Sigmoid colon (tissue), 7 donors: ENCODE measurements at places on chromosomes 3 and 15. TPM values are rescaled to one million over a fixed set of nuclear protein-coding genes. Genes with fewer than 3 reads are reported as not detected.

DNA sequence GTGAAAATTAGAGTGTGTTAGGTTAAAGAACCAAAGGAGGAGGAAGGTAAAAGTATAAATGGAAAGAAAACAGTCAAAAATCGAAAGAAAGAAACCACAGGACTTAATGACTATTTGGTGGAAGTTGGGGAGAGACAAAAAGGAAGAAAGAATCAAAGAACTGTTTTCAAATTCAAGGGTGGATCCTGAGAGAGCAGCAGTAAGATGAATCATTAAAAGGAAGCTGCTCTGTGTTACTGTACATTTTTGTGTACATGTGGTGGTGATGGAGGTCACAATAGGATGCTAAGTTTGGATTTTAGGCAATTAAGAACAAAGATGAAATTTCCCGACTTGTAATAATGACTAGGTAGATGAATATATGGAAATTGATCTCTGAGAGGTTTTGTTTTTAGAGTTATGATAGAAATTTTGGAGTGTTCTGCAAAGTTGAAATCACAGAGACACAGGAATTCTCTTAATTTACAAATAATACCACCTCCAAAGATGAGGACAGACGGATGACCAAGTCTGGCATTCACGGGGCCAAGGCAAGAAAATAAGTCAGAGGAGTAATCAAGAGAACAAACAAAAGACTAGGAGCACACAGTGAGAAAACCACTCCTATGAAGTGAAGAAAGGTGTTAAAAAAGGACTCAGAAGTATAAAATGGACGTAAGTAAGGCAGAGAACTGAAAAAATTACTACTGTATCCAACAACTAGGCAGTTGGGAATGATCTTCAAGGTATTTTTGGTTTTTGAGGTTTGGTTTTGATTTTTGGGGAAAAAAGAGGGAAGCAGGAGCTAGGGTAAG is 7.1 kb downstream of the DHX36 start:
- peaks cover 10% of the 10 kb centered on the region for H3K36me3 ChIP-seq
- H3K27me3 ChIP-seq = no peaks in the 10 kb centered on the region
- H3K27ac ChIP-seq = no peak overlapping the region
- H3K4me3 ChIP-seq = no peak overlapping the region

DNA sequence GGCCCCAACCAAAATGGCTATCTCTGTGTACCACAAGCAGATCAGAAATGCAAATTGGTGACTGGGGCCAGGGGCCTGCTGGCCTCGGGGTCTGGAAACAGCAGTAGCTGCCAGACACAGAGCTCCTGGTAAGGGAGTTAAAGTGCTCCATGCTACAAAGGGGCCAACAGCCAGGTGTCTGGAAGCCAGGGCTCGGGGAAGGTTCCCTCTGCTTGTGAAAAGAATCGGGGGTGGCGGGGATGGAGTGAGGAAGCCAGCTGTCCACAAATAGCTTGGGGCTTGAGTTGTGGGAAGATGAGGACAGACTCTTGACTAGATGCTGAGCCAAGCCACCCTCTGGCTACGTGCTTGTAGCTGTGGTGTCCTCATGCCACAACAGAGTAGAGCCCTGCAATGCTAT is 39.3 kb downstream of the CHRD start:
- no peaks in the 10 kb centered on the region for H3K36me3 ChIP-seq
- DNase-seq = no peak
- no peaks in the 10 kb centered on the region for H3K4me1 ChIP-seq
- no peak overlapping the region for H3K27ac ChIP-seq

DNA sequence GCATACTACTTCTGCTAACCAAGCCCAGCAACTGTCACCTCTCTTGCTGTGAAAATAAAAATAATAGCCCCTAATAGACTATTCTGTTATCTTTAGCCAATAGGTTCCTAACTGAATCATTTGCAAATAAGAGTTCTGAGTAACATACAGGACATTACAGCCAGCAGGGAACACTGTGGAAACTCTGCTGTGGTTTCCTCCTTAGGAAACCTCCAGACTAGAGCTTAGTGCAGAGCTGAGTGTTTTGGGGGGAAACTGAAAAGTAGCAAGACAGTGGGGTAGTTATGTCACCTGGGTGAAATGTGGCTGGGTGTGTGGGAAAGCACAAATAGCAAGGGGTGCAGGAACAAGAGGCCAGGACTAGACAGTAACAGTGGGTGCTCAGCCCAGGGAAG is 32.4 kb downstream of the DZIP1L start:
- H3K27ac ChIP-seq = peak overlapping the region; percentile 52
- no peak for DNase-seq
- H3K4me1 ChIP-seq = peaks cover 13% of the 10 kb centered on the region
- H3K36me3 ChIP-seq = peaks cover 56% of the 10 kb centered on the region
- H3K27me3 ChIP-seq = no peaks in the 10 kb centered on the region

GRCh38 chr3:137264071-137264820 is 306.5 kb downstream of the IL20RB start:
- no peaks in the 10 kb centered on the region for H3K36me3 ChIP-seq
- no peak overlapping the region for H3K27ac ChIP-seq
- H3K4me3 ChIP-seq = no peak overlapping the region
- H3K4me1 ChIP-seq = no peaks in the 10 kb centered on the region
- DNase-seq = no peak
- no peaks in the 10 kb centered on the region for H3K27me3 ChIP-seq

GRCh38 chr3:178826435-178827123 is 245.0 kb downstream of the ZMAT3 start:
- H3K27me3 ChIP-seq = no peaks in the 10 kb centered on the region
- H3K4me3 ChIP-seq = no peak overlapping the region
- H3K36me3 ChIP-seq = no peaks in the 10 kb centered on the region
- H3K4me1 ChIP-seq = no peaks in the 10 kb centered on the region
- DNase-seq = no peak
- no peak overlapping the region for H3K27ac ChIP-seq

DNA sequence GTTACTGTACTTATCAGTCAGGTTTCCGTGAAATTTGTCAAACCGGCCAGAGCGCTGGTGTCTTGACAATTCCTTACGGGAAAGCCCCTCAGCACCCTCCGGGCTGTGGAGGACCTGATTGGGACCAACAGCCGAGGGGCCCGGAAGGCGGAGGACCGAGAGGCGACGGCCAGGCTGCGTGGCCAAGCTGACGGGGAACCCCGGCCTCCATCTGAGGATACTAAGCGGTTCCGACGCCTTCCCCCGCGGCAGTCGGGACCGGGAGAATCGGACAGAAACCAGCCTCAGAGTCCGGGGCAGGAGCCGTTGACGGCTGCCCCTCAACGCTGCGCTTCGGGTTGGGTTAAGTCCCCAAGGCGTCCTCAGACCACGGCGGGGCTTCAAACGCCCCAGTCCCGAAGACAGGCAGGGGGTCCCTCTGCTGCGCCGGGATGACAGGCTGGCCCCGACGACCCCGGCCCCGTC is 499 bp downstream of the ALDH1A2 start:
- no peaks in the 10 kb centered on the region for H3K36me3 ChIP-seq
- H3K27me3 ChIP-seq = peaks cover 65% of the 10 kb centered on the region
- peak overlapping the region; percentile 51 for H3K4me3 ChIP-seq
- H3K4me1 ChIP-seq = no peaks in the 10 kb centered on the region
- DNase-seq = peak; percentile 60
- H3K27ac ChIP-seq = no peak overlapping the region

GRCh38 chr3:128452120-128452519 is 14.6 kb downstream of the DNAJB8 start:
- H3K4me3 ChIP-seq = no peak overlapping the region
- H3K27ac ChIP-seq = no peak overlapping the region

DNA sequence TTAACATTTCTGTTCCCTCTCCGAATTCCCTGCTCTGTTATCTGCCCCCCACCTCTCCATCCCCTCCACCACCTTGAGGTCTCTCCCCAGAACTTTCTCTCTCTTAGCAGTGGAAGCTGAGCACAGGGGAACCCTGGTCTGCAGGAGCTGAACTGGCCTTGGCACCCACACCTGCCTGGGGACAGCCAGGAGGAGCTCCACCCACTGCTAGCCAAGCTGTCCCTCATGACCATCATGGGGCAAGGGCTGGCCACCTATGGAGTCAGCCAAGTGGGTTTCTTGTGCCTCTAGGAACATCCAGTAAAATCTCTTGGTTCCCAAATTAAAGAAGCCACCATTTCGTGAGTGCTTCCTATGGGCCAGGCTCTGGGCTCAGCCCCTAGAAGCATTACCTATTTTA is 276.4 kb upstream of the TLE3 start:
- no peak for DNase-seq
- no peaks in the 10 kb centered on the region for H3K36me3 ChIP-seq
- H3K27ac ChIP-seq = no peak overlapping the region
- peaks cover 37% of the 10 kb centered on the region for H3K4me1 ChIP-seq
- no peaks in the 10 kb centered on the region for H3K27me3 ChIP-seq

DNA sequence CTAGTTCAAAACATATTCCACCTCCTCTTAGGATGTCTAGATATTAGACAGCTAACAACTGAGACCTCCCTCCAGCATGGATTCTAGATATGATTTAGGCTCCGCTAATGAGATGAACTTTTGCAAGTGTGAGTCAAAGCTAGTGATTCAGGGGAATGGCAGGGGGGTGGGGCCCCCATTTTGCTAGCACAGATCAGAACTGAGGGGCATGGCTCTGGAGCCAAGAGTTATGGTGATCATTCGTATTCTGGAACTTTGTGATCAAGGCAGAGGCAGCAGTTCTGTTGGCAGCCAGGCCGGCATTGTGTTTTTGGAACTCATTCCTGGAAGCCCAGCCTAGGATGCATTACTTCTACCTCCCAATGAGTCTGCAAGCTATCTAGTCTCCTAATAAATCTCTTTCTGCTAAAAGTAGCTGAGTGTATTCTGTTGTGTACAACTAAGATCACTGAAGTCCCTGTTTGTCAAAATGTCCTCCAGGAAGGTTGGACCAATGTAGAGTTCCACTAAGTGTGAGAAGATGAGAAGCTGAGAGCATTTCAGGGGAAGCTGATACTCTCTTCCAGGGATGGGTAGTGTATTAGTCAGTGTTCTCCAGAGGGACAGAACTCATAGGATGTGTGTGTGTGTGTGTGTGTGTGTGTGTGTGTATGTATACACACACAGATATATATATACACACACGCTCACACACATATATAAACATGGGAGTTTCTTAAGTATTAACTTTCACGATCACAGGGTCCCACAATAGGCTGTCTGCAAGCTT is 312.7 kb downstream of the TLE3 start:
- H3K4me1 ChIP-seq = no peaks in the 10 kb centered on the region
- no peak overlapping the region for H3K27ac ChIP-seq
- no peaks in the 10 kb centered on the region for H3K36me3 ChIP-seq
- DNase-seq = no peak
- no peak overlapping the region for H3K4me3 ChIP-seq

- H3K27ac ChIP-seq = no peak overlapping the region
- H3K4me3 ChIP-seq = no peak overlapping the region
- no peak for DNase-seq
- no peaks in the 10 kb centered on the region for H3K27me3 ChIP-seq
- H3K4me1 ChIP-seq = no peaks in the 10 kb centered on the region
- no peaks in the 10 kb centered on the region for H3K36me3 ChIP-seq
These were observed 189.0 kb downstream of the STT3B start for GRCh38 chr3:31721676-31722075.

- H3K4me1 ChIP-seq = no peaks in the 10 kb centered on the region
- no peaks in the 10 kb centered on the region for H3K27me3 ChIP-seq
- no peak overlapping the region for H3K27ac ChIP-seq
- H3K4me3 ChIP-seq = no peak overlapping the region
These were observed 29.8 kb downstream of the CCR3 start for GRCh38 chr3:46272028-46272451.

The SCN11A gene
- 0.82 TPM for total RNA-seq

The DUOXA1 gene
- 0.55 TPM for total RNA-seq

The WNT5A gene
- total RNA-seq = 9.1 TPM

The YEATS2 gene
- 18.3 TPM for total RNA-seq

The KBTBD13 gene
- not detected for total RNA-seq

The SLC28A1 gene
- not detected for total RNA-seq

The NDUFB4 gene
- total RNA-seq = 91.9 TPM

The LRRC3B gene
- 1.1 TPM for total RNA-seq

The FRMD5 gene
- 0.41 TPM for total RNA-seq

The ADAMTS7 gene
- 1.6 TPM for total RNA-seq
